ENCODE measurements at places on chromosomes 13 and 19. TPM values are rescaled to one million over a fixed set of nuclear protein-coding genes. Genes with fewer than 3 reads are reported as not detected.

DNA sequence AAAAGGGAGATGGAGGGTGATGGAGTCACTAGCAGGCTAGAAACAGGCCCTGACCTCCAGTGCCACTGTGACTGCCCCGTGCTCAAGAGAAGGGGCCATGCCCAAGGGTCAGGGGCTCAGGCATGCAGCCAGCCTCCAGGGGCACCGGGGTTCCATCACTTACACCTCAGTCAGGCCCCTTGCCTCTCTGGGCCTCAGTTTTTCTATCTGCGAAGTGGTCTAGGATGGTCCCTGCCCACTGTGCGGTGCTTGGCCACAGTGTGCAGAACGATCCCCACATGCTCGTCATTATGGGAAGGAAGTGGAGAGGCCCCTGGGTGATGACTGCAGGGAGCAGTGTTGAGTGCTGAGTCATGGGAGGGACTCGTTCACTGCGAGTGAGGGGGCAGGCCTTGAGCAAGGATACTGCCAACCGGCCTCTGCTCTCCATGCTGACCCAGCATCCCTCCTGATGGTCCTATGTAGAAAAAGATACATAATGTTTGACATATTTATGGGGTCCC lies 23.1 kb downstream of the TMED1 start:
- DNase-seq: peak; percentile 71
- H3K27me3 ChIP-seq: no peaks in the 10 kb centered on the region
- no peak overlapping the region for H3K4me3 ChIP-seq
- peaks cover 26% of the 10 kb centered on the region for H3K36me3 ChIP-seq

ZNF865 gene
- 11.4 TPM for total RNA-seq

GRCh38 chr13:43864921-43865320 lies 14.6 kb downstream of the CCDC122 start:
- H3K36me3 ChIP-seq: no peaks in the 10 kb centered on the region
- H3K4me3 ChIP-seq: no peak overlapping the region
- H3K27ac ChIP-seq: no peak overlapping the region
- no peaks in the 10 kb centered on the region for H3K4me1 ChIP-seq
- H3K27me3 ChIP-seq: no peaks in the 10 kb centered on the region

GRCh38 chr19:6415591-6416190 lies 8.9 kb downstream of the KHSRP start:
- H3K27me3 ChIP-seq: no peaks in the 10 kb centered on the region
- peaks cover 46% of the 10 kb centered on the region for H3K36me3 ChIP-seq
- DNase-seq: no peak
- H3K27ac ChIP-seq: no peak overlapping the region

DNA sequence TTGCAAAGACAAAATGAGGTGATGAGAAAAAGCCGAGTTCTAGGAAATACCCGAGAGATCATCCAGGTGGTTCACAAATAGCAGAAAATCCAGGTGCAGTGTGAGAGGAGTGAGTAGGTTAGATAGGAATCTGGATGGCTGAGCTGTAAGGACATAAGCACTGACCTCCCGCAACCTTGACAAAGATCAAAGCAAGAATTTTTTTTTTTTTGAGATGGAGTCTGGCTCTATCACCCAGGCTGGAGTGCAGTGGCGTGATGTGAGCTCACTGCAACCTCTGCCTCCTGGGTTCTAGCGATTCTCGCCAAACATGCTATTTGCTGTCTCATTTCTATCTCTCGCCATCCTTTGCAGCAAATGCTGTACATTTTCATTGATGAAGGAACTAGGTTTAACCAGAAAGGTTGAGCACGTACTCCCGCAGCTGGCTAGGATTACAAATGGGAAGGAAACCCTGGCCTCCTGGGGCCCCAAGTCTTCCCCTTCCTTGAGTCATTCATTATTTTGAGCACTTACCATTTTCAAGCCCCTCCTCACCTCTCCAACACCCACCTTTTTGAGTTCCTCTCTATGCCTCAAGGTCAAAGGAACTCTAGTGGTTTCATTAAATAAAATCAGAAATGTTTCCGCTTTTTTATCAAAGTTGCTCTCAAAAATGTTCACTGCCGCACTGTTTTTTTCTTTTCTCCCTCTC lies 38.8 kb downstream of the NLRP12 start:
- peaks cover 7% of the 10 kb centered on the region for H3K27me3 ChIP-seq
- no peaks in the 10 kb centered on the region for H3K36me3 ChIP-seq
- peaks cover 3% of the 10 kb centered on the region for H3K4me1 ChIP-seq
- no peak overlapping the region for H3K4me3 ChIP-seq
- DNase-seq: no peak
- H3K27ac ChIP-seq: no peak overlapping the region

KEAP1 gene
- 58.7 TPM for total RNA-seq

ZIM2 gene
- not detected for total RNA-seq

DNA sequence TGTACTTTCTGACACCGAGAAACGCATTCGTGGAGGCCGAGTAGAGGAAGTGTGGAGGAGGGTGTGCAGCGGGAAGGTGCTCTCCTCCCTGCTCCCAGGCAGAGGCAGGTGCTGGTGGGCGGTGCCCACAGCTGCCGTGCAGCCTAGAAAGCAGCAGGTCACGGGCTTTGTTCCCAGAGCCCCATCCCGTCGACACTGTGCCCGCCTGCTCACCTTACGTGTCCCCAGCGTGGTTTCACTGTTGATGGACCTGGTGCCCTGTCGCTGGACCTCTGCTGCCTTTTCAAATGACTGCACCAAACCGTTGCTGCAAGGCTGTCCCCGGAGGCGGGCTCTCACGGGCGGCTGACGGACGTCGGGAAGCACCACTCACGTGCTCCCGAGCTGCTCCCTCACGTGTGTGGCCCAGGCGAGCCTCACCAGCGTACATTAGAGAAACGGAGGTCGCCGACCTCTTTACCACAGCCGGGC lies 20.8 kb downstream of the PLEKHJ1 start:
- peaks cover 17% of the 10 kb centered on the region for H3K4me1 ChIP-seq
- peak overlapping the region; percentile 8 for H3K27ac ChIP-seq
- H3K4me3 ChIP-seq: no peak overlapping the region
- peaks cover 41% of the 10 kb centered on the region for H3K36me3 ChIP-seq
- no peaks in the 10 kb centered on the region for H3K27me3 ChIP-seq

PRPF31 gene
- 115 TPM for total RNA-seq

DNA sequence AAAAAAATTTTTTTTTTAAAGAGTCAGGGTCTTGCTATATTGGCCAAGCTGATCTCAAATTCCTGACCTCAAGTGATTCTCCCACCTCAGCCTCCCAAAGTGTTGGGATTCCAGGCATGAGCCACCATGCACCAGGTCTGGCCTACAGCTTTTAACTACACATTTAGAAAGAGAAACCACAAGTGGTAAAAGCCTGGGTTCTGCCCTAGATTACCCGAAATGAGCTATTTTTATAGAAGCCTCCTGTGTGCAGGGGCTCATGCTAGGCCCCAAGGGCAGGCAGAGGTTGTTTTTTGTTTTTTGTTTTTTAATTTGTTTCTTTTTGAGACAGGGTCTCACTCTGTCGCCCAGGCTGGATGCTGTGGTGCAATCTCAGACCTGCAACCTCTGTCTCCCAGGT lies 14.0 kb upstream of the MYADM start:
- no peak overlapping the region for H3K27ac ChIP-seq
- no peak overlapping the region for H3K4me3 ChIP-seq
- H3K36me3 ChIP-seq: no peaks in the 10 kb centered on the region
- peaks cover 4% of the 10 kb centered on the region for H3K4me1 ChIP-seq
- no peak for DNase-seq

DNA sequence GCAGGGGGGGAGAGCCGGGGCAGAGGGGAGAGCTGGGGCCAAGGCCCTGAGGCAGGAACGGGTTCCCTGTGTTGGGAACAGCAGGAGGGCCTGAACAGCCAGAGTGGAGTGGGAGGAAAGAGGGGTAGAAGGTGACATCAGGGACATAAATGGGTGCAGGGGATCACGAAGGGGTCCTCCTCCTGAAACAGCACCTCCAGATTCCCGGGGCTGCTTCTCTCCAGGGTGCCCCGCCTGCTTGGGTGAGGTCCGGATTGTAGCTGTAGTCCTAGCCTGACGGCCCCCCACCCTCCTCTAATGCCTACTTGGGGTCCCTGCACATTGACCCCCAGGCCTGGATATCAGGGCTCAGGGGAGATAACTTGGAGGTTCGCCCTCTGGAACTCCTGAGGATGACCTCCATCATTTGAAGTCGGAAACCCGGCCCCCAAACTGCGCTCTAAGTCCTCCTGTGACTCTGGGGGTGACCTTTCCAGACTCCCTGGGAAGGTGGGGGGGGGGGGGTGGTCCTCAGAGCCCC lies 473 bp upstream of the SCN1B start:
- peaks cover 23% of the 10 kb centered on the region for H3K36me3 ChIP-seq
- H3K27ac ChIP-seq: no peak overlapping the region
- peaks cover 22% of the 10 kb centered on the region for H3K27me3 ChIP-seq
- H3K4me1 ChIP-seq: peaks cover 6% of the 10 kb centered on the region
- H3K4me3 ChIP-seq: peak overlapping the region; percentile 14

ZNF415 gene
- 3.2 TPM for total RNA-seq

GRCh38 chr19:42250183-42250665 lies 4.7 kb downstream of the ERF start:
- H3K27ac ChIP-seq: peak overlapping the region; percentile 72
- peaks cover 38% of the 10 kb centered on the region for H3K4me1 ChIP-seq

DNA sequence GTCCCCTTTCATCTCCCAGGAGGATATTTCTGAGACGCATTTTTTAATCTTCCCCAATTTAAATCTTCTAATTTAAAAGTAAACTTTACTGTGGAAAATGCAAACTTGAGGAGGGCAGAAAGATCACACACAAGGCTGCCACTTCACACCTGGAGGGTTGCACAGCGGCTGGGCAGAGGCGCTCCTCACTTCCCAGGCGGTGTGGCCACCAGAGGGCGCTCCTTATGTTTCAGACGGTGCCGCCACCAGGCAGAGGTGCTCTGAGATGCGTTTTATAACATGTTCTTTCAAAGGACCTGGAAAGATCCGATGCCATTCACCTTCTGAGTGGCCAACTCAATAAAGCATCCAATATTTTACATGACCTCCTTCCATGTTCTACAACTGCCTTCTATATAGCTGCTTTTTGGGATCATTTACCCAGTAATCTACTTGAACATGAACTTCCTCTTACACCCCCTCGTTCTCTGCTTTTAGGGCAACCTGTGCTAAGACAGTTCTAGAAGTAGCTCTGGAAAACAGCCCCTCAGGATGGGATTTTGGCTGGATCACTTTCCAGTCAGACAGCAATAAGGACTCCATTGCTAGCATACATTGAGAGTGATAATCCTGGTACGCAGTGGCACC lies 14.8 kb upstream of the MTUS2 start:
- no peaks in the 10 kb centered on the region for H3K4me1 ChIP-seq
- no peak overlapping the region for H3K27ac ChIP-seq
- peaks cover 11% of the 10 kb centered on the region for H3K27me3 ChIP-seq
- DNase-seq: peak; percentile 78

DNA sequence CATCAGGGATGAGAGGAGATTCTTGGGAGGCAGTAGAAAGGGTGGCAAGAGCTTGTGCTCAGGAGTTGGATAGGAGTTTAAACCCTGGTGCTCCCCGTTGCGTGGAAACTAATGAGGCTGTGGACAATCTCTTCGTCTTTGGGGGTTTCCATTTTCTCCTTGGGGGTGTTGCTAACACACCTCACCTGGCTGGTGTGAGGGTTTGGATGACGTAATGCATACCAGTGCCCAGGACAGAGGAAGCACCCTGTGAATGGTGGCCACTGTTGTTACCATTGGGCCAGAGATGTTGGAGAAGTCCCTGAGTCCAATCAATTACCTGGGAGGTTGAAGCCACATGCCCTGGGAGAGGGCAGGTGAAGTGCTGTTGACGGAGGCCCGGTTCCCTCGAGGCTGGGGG lies 146.5 kb downstream of the URI1 start:
- H3K27ac ChIP-seq: no peak overlapping the region
- DNase-seq: no peak
- no peaks in the 10 kb centered on the region for H3K27me3 ChIP-seq

ZNF675 gene
- total RNA-seq: 19.1 TPM

DNA sequence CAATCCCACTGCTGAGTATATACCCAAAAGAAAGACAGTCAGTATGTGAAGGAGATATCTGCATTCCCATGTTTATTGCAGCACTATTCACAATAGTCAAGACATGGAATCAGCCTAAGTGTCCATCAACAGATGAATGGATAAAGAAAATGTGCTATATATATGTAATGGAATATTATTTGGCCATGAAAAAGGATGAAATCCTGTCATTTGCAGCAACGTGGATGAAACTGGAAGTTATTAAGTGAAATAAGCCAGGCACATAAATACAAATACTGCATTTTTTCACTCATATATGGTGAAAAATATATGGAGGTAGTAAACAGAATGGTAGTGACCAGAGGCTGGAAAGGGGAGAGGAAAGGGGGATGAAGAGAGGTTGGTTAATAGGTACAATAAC lies 188.9 kb upstream of the SERP2 start:
- H3K27ac ChIP-seq: no peak overlapping the region
- no peaks in the 10 kb centered on the region for H3K36me3 ChIP-seq
- no peaks in the 10 kb centered on the region for H3K4me1 ChIP-seq
- no peak for DNase-seq
- no peak overlapping the region for H3K4me3 ChIP-seq

DNA sequence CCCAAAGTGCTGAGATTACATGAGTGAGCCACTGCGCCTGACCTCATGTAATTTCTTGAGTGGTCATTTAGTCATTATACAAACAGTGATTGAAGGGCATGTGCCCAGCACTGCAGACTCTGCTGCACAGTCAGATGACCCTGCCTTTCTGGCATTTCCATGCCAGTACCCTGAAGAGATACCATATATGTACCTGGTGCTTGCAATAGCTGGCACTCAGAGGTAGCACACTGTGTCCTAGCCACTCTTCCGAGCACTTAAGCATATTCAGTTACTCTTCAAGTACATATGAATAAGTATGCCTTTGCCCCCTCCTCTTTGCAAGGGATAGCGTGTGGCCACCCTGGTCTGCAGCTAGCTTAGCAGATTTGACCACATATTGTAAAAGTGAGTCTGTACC lies 15.5 kb downstream of the STX10 start:
- no peak overlapping the region for H3K27ac ChIP-seq
- no peaks in the 10 kb centered on the region for H3K27me3 ChIP-seq
- H3K4me1 ChIP-seq: peaks cover 34% of the 10 kb centered on the region
- DNase-seq: no peak
- H3K4me3 ChIP-seq: no peak overlapping the region

ZNF296 gene
- total RNA-seq: 4.8 TPM

DNA sequence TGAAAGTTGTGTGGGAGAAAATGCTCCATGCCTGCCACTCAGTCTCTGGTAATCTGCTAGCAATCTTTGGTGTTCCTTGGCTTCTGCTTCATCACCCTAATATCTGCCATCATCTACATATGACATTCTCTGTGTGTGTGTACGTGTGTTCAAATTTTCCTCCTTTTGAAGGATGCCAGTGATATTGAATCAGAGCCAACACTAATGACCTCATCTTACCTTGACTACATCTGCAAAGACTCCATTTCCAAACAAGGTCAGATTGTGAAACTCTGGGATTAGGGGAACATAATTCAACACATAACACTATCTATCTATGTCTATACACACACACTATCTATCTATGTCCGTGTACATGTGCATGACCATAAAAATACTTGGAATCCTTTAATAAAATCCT lies 81.4 kb upstream of the IRS2 start:
- H3K27me3 ChIP-seq: peaks cover 17% of the 10 kb centered on the region
- H3K4me1 ChIP-seq: peaks cover 7% of the 10 kb centered on the region
- no peak for DNase-seq
- no peaks in the 10 kb centered on the region for H3K36me3 ChIP-seq
- no peak overlapping the region for H3K27ac ChIP-seq

APOE gene
- 0.70 TPM for total RNA-seq

- H3K27ac ChIP-seq: no peak overlapping the region
- no peaks in the 10 kb centered on the region for H3K36me3 ChIP-seq
- no peak overlapping the region for H3K4me3 ChIP-seq
- no peaks in the 10 kb centered on the region for H3K4me1 ChIP-seq
- DNase-seq: no peak
Observed at GRCh38 chr13:84821261-84821660, 939.0 kb upstream of the SLITRK1 start.

F2RL3 gene
- not detected for total RNA-seq
